ENCODE measurements at places on chromosomes 3 and 15.

DNA sequence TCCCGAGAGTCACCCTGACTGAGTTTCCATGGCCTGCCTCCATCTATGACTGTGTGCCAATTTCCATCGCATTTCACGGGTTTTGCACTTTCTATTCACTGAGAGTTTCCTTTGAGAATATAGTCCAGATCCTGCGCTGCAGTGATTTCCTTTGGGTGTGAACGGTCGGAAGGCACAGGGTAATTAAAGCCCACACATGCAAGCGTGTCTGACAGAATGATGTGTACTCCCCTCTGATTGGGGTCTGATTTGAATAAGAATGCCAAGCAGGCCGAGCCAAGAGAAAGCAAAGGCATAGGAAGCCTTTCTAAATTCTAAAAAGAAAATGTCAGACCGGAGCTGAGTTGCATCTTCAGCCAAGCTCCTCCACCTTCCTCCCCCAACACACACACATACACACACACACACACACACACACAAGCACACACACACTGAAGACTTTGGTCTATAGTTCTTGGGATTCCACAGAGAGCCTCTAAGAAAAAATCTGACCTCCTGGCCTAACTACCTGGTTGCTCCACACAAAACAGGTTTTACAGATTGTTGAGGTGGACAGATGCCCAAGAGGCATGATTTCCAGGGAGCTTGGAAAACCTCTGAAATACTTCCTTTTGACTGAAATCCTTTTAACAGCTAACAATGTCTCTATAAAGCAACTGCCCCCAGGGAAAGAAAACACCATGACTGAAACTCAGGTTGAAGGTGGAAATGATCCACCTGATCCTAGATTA is 59.7 kb upstream of the LRRN1 start:
- no peak for DNase-seq

DNA sequence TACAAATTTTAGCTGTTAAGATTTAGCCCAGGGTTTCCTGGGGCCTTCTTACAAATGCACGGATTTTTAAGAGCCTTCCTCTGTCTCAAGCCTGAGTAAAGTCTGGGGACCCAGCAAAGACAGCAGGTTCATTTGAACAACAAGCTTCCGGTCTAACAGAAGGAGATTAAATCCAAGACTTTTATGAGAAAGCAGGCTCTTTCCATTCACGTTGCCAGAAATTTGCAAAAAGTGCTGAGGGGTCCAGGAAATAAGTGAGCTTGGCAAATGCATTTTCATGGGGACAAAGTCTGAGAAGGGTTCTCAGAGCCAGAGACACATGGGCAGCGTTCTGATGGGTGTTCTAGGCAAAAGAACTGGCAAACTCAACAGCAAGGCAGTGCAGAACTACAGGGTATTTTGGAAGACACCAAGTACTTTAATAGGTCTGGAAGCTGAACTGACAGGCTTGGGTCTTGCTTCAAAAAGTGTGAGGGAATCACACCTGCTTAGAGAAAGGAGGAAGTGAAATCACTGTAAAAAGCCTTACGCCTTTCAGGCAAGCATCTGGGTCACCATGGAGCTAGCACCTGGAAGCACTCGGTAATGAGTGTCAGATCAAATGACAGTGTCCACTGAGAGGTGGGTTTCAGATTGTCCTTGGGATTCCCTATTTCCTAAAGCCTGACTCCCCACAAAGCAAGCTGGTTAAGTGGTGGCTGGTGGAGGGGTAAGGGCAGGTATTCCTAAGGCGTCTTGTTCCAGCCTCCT is 115.8 kb upstream of the ARHGEF3 start:
- no peak for DNase-seq

- no peak for DNase-seq
Measured at GRCh38 chr3:115922681-115923347, 299.5 kb downstream of the GAP43 start.

DNA sequence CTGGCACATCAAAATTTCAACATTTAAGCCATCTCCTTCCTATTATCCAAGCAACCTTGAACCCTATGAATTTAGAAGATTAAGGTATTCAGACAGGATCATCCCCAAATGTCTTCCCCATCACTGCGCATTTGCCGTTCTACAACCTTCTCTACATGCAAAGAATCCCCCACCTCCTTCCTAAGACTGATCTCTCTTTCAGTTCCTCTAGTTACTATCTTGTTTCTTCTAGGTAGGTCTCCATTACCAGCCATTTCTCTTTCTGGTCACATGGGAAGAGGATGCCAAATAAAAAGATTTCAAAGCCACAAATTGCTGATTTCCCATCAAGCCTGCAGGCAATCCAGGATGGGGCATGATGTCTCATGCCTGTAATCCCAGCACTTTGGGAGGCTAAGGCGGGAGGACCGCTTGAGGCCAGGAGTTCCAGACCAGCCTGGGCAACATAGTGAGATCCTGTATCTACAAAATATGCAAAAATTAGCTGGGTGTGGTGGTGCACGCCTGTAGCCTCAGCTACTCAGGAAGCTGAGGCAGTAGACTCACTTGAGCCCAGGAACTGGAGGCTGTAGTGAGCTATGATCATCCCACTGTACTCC is 29.7 kb upstream of the MTMR10 start:
- no peak for DNase-seq

GRCh38 chr3:196238612-196239560 is 22.6 kb downstream of the SLC51A start:
- no peak for DNase-seq

GRCh38 chr15:92705764-92706163 is 50.2 kb upstream of the FAM174B start:
- DNase-seq, result no peak

DNA sequence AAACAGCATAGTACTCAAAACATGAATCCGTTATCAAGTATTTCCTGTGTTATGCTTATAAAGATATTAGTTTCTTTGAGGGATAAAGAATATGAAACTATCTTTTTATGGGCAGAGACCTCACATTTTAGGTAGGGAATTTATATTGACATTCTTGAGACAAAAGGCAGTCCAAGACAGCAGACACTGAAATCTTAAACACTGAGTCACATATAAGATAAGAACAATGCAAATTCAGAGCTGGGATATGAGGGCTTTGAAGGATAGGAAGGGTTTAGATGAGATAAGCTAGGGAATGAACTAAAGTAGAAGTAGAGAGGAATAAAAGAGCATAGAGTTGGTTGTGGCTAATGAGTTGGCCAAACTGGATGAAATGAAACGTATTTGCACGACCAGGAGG is 58.4 kb downstream of the ASTE1 start:
- DNase-seq, result no peak

GRCh38 chr3:37964146-37964545 is 26.4 kb upstream of the VILL start:
- no peak for DNase-seq

- DNase-seq, result no peak
Measured at GRCh38 chr3:95615592-95616310, 1198.6 kb upstream of the EPHA6 start.

DNA sequence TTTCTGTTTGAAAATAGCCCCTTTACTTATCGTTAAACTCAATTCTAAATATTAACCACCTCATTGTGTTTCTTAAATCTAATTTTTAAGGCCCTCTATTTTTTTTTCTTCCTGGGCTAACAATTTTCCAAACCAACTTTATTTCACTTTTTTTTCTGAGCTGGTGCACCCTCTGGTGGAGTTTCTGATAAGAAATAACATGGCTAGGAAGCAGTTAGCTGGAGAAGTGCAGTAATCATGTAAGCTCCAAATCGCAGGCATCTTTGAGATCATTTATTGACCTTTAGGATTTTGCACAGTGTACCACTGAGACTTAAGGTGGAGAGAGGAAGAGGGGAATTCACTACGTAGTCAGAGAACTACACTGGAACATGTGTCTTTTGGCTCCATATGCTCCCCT is 6.4 kb downstream of the TMEM207 start:
- no peak for DNase-seq

GRCh38 chr3:39383045-39383880 is at the start of gene SLC25A38:
TSS of gene SLC25A38 (plus strand) at chr3:39383370. CDS start at chr3:39383725, 355 bp downstream.
- DNase-seq, result no peak

DNA sequence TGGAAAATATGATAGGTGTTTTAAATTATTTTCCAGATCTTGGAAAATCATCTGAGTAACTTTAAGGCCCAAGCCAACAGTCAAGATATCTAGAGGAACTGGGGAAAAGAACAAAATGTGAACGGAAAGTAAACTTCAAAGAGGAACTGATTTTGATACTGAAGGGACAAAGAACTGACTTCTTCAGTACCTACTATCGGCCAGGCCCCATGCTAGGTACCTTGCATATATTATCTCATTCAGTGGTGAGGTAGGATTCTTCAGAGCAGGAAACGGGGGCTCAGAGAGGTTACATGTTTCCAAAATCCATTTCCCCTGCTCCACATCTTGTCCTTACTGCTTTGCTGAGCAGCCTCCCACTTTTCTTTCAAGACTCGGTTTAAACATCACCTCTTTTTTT is 9.8 kb upstream of the ZNF710 start:
- DNase-seq, result no peak

- DNase-seq, result no peak
Measured at GRCh38 chr3:188712248-188712924, 459.4 kb upstream of the TPRG1 start.

GRCh38 chr3:53618936-53619335 is 124.5 kb downstream of the CACNA1D start:
- no peak for DNase-seq

GRCh38 chr3:46191730-46192129 is 16.4 kb downstream of the CCR1 start:
- DNase-seq, result no peak

DNA sequence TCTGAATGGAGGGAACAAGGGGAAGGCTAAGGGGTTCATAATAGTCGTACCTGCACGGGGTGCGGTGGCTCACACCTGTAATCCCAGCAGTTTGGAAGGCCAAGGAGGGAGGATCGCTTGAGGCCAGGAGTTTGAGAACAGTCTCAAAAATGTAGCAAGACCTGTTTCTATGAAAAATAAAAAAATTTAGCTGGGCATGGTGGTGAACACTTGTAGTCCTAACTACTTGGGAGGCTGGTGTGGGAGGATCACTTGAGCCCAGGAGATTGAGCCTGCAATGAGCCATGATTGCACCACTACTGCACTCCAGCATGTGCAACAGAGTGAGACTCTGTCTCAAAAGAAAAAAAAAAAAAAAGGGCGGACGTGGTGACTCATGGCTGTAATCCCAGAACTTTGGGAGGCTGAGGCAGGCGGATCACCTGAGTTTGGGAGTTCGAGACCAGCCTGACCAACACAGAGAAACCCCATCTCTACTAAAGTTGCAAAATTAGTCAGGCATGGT is 17.9 kb upstream of the HDAC11 start:
- no peak for DNase-seq

GRCh38 chr3:184541886-184542562 is 19.6 kb upstream of the EPHB3 start:
- DNase-seq, result no peak

GRCh38 chr3:53236112-53236841 is 19.5 kb downstream of the TKT start:
- DNase-seq, result no peak

GRCh38 chr15:68593341-68593740 is 14.5 kb downstream of the CORO2B start:
- DNase-seq, result no peak

DNA sequence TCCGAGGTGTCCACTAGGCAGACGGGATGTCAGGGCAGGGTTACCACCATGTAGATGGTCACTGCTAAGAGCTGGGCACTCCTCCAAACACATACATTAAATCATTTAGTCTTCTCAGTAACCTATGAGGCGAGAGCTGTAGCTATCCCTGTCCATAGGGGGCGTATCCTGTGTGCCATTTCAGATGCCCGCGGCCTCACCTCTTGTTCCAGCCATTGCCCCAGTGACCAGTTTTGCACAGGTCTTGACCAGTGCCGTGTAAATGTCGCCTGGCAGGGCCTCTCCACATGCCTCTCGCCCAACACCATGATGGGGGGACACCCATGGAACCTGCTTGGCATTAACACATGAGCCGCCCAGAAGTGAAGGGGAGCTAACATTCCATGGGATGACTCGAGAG is 20.8 kb upstream of the SRP14 start:
- DNase-seq, result no peak

- DNase-seq, result no peak
Measured at GRCh38 chr3:85706130-85706529, 747.3 kb downstream of the CADM2 start.

DNA sequence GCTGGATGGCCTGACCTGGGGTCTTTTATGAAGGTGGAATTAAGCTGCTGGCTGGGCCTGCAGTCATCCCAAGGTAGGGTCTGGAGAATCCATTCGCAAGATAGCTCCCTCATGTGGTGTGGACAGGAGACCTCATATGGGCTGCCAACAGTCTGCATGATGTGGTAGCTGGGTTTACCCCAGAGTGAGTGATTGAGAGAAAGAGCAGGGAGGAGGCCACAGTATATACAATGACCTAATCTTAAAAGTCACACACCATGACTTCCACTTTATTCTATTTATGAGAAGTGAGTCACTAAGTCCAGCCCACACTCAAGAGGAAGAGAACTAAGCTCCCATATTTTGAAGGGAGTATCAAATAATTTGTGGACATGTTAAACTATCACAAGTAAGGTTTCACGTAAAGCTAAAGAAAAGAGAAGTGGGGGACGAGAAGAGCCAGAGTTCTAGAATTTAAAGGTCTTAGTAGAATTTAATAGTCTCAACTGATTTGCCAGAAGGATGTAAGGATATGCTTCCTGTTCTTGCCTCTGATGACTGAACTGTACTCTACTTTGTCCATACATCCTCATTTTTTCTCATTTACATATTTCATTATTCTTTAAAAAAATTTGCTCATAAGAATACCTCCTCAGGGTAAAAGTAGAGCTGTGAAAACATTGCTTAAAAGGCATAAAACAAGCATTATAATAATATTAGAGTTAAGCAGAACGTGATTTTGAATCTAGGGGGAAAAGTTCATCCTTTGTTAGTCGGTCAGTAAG is 184.4 kb downstream of the PEX5L start:
- DNase-seq, result no peak

DNA sequence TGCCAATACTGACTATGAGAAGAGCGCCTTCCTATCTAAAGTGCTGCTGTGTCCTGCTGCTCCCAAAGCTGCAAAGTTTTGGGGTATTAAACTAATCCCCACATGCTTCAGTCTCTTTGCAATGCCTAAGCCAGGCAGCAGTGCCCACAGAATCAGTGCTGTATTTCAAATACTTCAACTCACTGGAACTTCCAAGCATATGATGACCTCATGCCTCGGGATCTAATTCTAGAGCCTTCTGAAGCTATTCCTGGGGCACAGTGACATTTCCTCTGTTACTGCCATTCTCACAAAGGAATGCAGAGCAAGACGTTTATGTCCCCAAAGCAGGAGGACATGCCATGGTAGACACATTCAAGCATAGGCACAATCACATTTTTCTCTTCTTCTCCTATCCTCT is 78.5 kb downstream of the CD200 start:
- no peak for DNase-seq
